ENCODE measurements at places on chromosomes 3 and 15.

DNA sequence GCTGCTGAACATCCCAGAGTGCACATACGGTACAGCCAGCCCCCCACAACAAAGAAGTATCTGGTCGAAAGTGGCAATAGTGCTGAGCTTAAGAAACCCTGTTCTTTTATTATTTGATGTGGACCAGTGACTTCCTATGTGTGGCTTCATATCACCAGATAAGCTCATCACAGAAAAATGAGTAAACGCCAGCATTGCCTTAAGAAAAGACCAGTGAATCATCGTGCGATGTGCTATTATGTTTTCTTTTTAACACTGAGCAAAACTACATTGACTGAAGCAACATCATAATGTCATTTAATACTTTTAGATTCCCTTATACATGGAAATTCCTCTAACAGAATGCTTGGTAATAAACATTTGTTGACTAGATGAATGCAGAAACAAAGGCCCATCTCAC lies 45.2 kb upstream of the ARRDC4 start:
- H3K4me3 ChIP-seq = no peak overlapping the region
- H3K27ac ChIP-seq = no peak overlapping the region
- no peaks in the 10 kb centered on the region for H3K36me3 ChIP-seq
- no peak for DNase-seq
- H3K27me3 ChIP-seq = no peaks in the 10 kb centered on the region
- no peaks in the 10 kb centered on the region for H3K4me1 ChIP-seq

DNA sequence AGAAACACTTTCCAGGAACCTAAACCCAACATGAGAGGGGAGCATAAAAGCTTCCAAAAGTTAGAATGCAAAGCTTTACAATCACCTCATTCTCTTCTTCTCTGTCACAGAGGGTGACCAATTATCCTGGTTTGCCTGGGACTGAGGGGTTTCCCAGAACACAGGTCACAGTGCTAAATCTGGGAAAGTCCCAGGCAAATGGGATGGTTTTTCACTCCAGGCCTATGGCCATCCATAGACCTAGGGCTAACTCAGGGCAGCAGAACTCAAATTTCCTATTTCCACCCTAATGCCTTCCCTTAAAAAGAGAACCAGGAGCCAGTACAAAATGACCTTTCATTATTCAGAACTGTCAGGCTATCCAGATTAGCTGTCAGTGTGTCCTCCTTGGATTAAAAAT lies 77.0 kb downstream of the TM4SF4 start:
- no peaks in the 10 kb centered on the region for H3K27me3 ChIP-seq
- DNase-seq = no peak
- peaks cover 18% of the 10 kb centered on the region for H3K4me1 ChIP-seq
- H3K4me3 ChIP-seq = no peak overlapping the region
- H3K36me3 ChIP-seq = no peaks in the 10 kb centered on the region

DNA sequence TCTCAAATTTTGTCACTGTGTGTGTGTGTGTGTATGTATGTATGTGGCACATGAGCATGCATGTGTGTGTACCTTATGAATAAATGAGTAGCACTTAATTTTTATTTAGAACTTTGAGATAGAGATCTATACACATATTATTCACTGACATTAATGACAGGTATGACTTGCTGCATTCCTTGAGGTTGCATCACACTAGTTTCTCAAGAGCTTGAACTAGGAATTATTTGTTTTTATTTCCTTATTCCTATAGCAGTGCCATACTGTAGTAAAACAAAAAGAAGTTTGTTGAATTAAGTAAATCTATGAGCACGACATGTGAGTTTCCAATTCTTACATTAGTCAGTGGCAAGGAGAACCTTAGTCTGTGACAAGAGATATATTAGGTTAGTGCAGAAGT lies 943.9 kb downstream of the ROBO1 start:
- no peaks in the 10 kb centered on the region for H3K4me1 ChIP-seq
- no peak for DNase-seq
- no peaks in the 10 kb centered on the region for H3K27me3 ChIP-seq

GRCh38 chr3:57808961-57809608 lies 53.0 kb downstream of the SLMAP start:
- no peak overlapping the region for H3K4me3 ChIP-seq
- H3K4me1 ChIP-seq = no peaks in the 10 kb centered on the region
- DNase-seq = no peak
- no peaks in the 10 kb centered on the region for H3K36me3 ChIP-seq
- no peaks in the 10 kb centered on the region for H3K27me3 ChIP-seq

Data from kidney (tissue), 22 donors.